ENCODE measurements at places on chromosomes 7 and 10.

- no peak for DNase-seq
These were observed 48.9 kb upstream of the PAX2 start for GRCh38 chr10:100696477-100696901.

GRCh38 chr7:938546-939185, 15.8 kb downstream of the ADAP1 start:
- DNase-seq, result peak; percentile 6

GRCh38 chr7:131547589-131547988, 8.8 kb downstream of the PODXL start:
- DNase-seq, result no peak

- DNase-seq, result no peak
These were observed 223.7 kb downstream of the BUB3 start for GRCh38 chr10:123377883-123378282.

- DNase-seq, result no peak
These were observed 163.5 kb downstream of the SH3PXD2A start for GRCh38 chr10:103691723-103692435.

GRCh38 chr7:37425498-37425897, 23.2 kb downstream of the ELMO1 start:
- no peak for DNase-seq

Measured in BE2C (cell line).